ENCODE measurements at places on chromosomes 12 and 14. TPM values are rescaled to one million over a fixed set of nuclear protein-coding genes. Genes with fewer than 3 reads are reported as not detected.

LAG3 gene
- not detected for total RNA-seq

TESPA1 gene
- total RNA-seq: not detected

BCL11B gene
- total RNA-seq: 0.85 TPM

HCAR1 gene
- not detected for total RNA-seq

FGF6 gene
- not detected for total RNA-seq

PLEKHH1 gene
- 15.0 TPM for total RNA-seq

ACVRL1 gene
- 308 TPM for total RNA-seq

DPPA3 gene
- total RNA-seq: not detected

KRT71 gene
- total RNA-seq: not detected

TMEM63C gene
- total RNA-seq: 0.11 TPM

EMP1 gene
- 588 TPM for total RNA-seq

FRS2 gene
- 37.7 TPM for total RNA-seq

USP44 gene
- total RNA-seq: 5.7 TPM

GPR132 gene
- not detected for total RNA-seq

SETD1B gene
- total RNA-seq: 22.7 TPM

LRP1 gene
- total RNA-seq: 708 TPM

KIF5A gene
- total RNA-seq: not detected

Data from ascending aorta (tissue), 2 donors.